Activated gamma-delta T cell (primary cell): ENCODE measurements at places on chromosomes 12 and 14.

DNA sequence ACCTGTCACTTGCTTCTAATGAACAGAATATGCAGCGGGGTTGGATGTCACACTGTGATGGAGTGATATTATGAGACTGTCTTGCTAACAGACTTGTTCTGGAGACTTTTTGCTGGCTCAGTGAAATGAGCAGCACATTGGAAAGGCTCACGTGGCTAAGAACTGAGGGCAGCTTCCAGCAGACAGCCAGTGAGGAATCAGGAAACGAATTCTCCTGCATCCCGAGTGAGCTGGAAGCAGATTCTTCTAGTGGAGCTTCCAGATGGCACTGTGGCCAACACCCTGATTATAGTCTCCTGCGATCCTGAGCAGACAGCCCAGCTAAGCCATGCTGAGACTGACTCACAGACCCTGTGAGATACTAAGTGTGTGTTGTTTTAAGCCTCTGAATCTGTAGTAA is 16.1 kb upstream of the TSPAN9 start:
- no peak for DNase-seq

GRCh38 chr12:17134315-17134714 is 528.4 kb upstream of the LMO3 start:
- no peak for DNase-seq

GRCh38 chr12:68428724-68429501 is 96.8 kb upstream of the MDM1 start:
- DNase-seq, result no peak

DNA sequence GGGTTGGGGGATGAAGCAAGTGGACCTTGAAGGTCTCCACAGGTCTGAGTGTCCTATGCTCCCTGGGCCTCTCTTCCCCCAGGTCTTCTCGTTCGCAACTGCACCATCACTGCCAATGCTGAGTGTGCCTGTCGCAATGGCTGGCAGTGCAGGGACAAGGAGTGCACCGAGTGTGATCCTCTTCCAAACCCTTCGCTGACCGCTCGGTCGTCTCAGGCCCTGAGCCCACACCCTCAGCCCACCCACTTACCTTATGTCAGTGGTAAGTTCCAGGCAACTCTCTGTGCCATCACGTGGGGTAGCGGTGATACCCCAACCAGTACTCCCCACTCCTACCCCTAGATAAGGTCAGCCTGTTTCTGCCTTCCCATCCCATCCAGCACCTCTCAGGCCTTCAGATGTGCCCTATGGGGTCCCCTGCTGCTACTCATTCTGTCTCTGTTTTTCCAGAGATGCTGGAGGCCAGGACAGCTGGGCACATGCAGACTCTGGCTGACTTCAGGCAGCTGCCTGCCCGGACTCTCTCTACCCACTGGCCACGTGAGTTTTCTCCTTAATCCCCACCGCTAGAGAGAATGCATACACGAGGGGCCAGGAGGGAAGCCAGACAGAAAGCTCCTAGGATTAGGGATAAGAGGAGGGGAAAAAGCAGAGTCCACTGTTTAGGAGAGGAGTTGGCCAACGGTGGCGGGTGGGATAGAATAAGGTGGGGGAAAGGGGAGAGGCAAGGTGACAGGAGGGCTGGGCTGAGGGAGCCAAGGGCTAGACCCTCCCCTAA is 1.6 kb upstream of the TAPBPL start:
- no peak for DNase-seq

GRCh38 chr12:121799156-121799841 is 4.5 kb upstream of the SETD1B start:
- peak; percentile 36 for DNase-seq

DNA sequence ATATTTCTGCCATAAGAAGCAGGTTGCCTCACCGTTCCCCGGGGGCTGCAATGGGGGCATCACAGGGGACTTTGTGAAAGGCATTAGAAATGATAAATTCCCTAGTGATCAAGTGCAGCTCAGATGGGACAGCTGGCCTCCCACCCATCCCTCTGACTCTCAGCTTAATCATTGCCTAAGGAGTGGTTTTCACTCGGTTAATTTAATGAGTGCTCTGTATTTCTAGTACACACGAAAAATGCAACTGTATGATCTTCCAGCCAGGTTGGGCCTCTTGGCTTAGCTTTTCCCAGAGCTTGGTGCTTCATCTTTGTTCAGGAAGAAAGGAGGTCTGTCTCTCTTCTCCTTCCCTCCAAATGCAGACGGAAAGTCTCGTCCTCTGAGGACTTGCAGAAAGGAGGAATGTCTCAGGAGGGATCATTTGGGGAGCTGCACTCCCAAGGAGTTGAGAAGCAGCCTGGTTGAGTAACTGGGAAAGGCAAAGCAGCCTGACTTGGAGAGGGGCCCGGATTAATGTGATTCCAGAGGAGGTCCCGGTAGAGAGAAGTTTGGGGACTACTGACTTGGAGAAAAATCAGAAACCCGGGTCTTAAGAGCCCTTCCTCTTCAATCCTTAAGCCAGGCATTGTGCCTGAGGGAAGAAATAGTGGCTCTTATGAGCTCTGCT is 7.2 kb downstream of the CD9 start:
- no peak for DNase-seq

GRCh38 chr14:92135269-92135668 is 13.5 kb downstream of the CPSF2 start:
- no peak for DNase-seq

DNA sequence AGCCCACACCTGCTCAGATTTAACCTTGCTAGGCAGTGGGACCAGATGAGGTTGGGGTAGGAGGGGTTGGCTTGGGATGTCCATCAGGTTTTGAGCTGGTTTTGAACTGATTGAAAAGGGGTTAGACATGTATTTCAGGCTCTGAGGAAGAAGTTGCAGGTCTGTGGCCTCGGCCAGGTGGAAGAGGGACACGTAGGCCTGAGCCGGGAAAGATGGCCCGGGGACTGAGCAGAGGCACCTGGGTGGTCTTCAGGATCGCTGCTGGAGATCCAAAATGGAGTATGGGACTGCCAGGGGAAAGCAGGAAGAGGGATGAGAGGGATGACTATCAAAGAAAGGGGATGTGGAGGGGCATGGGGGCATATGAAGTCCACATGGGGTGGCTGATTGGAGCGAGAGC is 7.6 kb downstream of the NYNRIN start:
- no peak for DNase-seq

- no peak for DNase-seq
Measured at GRCh38 chr12:104598342-104599271, 141.9 kb downstream of the CHST11 start.

GRCh38 chr12:112303004-112303403 is 79.2 kb downstream of the HECTD4 start:
- DNase-seq, result no peak

DNA sequence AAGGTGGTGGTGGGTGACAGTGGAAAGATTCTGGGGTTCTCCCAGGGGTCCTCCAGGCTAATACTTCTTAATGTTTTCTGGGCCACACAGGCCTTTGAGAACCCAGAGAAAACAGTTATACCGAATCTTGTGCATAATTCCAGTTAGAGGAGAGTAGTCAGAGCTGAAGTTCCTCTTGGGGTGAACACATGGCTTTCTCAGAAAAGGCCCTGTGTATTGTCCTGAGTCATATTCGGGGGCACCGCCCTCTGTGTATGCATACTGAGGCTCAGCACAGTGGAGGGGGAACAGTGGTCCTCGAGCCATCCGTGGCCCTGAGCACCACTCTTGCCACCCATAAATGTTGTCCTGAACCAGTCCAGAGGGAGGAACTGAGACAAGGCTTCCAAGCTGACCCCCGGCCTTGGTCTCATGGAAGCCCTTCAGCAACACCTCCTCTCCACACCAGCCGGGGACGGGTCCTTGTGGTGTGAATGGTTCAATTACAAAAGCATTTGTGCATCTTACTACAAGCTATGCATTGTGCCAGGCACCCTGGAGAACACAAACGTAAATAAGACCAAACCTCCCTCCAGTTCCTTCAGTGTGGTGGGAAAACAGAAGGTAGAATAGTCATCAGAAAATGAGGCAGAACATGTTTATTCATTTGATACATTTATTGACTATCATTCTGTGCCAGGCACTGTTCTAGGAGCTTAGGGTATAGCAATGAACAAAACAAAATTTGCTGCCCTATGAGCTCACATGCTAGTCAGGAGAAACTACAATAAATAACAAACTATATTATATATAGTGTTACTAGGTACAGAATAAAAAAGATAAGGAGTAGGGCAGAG is 9.9 kb downstream of the DHRS2 start:
- DNase-seq, result no peak

DNA sequence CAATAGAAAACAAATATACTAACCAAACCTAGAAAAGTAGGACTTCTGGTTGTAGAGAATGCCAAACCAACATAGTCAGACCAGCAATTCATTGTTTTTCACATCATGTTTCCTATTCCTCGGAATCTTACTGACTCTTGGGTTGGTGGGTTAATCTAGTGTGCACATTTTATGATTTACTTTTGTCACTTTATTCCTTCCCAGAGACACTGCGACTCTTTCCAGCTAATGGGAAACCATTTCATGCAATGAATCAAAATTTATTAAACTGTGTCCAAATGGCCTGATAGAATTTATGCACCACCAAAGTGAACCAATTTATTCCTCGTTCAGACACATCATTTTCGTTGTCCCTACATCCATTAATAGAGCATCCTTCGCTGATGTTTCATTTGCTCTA is 464.9 kb downstream of the RPS29 start:
- no peak for DNase-seq

DNA sequence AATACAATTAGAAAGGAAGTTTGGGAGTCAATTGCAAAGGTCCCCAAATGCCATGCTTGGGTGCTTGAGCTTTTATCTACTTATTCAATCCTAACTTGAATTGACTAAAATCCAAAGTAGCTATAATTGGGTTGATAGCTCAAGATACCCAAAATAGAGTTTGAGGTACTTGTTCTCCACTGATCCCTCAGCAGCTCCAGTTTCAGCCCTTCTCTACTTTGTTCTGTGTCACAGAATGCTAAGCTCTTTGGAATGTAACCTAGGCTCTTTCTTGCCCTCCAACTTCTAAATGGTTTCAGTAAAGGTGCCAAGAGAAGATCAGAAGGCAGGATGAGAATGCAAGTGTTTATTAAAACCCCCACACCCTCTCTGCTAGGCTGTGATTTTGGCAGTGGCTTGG is 251.4 kb upstream of the CLEC14A start:
- DNase-seq, result no peak

DNA sequence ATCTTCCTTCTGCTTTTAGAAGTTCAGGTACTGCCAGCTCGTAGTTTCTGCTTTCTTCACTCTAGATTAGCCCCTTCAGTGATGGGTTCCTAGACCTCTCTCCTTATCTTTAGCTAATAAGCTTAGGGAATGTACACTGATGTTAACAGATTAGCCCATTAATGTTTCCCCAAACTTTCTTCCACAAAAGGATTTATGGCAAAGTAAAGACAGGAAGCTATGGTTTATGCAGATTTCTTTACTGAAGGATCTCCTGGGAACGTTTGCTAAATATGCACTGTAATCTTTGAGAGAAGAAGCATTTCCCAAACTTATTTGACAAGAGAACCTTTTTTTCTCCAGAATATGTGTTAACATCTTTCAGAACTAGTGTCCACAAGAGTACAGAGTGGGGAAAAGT is 4.2 kb downstream of the SOCS4 start:
- DNase-seq, result no peak

DNA sequence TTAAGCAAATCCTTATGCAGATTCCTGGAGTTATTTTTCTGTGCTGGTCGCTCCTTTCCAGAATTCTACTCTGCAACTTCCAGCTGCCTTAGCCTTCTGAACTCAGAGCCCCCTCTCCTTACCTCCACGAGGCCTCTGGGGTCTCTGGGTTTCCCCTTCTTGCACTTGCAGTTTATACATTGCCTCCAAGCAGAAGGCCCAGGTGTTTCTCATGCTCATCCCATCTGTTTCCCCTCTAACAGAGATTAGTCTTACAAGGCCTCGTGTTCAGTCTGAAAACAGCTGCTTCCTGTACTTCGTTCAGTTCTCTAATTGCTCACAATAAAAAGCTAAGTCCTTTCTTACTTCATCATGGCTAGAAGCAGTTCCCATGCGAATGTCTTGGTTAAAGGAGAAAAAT is 134.4 kb upstream of the FGD4 start:
- no peak for DNase-seq
